Peyer's patch (tissue), 4 donors: ENCODE measurements at places on chromosomes 2 and 18.
A peak's percentile ranks its signal among the peaks of the same experiment; 100 is the strongest.

DNA sequence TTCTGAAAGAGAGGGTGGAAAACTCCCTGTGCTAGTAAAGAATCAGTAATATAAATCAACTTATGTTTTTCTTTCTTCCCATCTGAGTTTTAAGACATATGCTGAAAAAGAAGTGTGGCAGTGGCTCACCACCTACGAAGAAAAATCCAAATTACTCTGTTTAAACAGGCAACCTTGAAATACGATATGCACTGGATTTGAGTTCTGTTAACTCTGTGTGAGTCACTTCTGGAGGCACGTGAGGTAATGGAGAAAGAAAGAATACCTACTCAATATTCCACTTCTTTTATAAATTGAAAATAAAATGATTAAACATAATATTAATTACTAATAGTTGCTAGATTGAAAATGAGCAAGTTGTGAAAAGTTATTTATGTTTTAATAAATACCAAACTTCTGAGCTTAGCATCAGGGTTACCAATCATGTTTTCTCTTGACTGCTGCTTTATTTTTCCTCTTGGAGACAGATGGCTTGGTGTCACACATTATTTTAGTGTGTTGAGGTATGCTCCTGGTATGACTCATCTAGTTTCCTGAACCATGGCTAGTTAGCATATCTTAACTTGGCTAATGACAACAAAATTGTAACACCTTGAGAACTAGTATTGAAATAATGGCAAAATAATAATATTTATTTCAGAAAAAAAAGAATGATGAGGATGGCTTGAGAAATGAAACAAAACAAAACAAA lies 1705.5 kb upstream of the PIK3C3 start:
- no peak for DNase-seq

DNA sequence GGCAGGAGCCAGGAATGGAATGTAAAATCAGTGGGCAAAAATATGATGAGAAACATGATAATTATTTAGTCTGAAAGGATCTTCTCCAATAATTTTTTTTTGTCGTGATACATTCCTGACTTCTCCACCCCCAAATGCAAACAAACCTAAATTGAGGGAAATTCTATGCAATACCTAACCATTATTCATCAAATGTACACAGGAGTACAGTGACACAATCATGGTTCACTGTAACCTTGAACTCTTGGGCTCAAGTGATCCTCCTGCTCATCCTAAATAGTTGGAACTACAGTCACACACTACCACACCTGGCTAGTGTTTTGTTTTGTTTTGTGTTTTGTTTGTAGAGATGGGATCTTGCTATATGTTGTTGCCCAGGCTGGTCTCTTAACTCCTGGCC lies 46.5 kb downstream of the RAB10 start:
- DNase-seq = no peak

DNA sequence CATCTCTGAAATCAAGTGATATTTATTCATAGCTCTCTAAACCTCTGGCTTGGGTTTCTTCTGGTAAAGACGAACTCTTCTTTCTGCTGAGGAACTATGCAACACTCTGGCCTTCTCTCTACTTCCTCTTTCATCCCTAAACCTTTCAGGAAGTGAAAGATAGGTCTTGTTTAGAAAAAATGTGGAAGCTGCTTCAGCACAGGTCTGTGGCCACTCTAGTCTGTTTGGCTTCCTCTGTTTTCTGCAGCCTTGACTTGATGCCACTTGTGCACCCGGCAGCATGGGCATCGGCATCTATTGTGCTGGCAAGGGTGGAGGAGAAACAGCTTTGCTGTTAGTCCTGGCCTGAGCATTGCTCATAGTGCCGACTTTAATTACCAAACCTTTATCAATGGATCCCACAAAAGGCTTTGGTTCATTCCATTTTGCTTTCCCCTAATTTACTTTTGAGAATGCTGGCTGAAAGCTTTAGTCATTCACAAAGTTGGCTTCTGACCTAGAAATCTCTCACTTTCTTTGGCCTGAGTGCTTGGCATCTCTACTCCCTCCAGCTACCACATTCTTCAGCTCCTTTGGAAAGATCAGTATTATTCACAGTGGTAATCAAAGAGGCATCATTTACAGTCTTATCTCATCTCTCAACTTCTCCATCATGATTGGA lies 32.0 kb upstream of the GPR39 start:
- no peak for DNase-seq

DNA sequence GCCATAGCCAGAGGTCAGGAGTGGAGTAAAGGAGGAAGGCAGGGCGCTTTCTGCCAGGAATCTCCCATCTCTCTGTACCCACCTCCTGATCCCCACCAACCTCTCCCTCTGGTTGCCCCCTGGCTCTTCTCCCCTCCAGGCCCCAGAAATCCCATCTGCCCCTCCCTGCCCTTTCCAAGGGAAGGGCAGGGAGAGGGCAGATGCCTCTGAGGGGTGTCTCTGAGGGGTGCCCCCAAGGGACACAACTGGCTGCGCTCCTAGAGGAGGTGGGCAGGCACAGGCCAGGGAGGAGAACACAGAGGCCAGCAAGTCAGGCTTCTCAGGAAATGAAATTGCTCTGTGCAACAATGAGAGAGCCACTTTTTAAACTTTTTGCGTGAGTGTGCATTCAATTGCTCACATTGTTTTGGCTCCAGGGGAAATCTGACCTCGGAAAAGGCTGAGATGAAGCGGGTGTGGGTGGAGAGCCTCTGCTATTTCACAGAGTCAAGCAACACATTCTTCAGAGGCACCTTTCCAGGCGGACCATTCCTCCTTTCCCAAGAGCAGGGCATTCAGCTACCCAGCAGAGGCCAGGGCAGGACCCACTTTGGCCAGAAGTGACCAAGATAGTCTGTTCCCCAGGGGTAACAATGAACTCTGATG lies 125.5 kb downstream of the SMAD7 start:
- DNase-seq = no peak

GRCh38 chr18:13233787-13234783 lies 15.5 kb downstream of the LDLRAD4 start:
- DNase-seq = peak; percentile 43

GRCh38 chr2:238320648-238321281 lies 447 bp downstream of the TRAF3IP1 start:
- no peak for DNase-seq

DNA sequence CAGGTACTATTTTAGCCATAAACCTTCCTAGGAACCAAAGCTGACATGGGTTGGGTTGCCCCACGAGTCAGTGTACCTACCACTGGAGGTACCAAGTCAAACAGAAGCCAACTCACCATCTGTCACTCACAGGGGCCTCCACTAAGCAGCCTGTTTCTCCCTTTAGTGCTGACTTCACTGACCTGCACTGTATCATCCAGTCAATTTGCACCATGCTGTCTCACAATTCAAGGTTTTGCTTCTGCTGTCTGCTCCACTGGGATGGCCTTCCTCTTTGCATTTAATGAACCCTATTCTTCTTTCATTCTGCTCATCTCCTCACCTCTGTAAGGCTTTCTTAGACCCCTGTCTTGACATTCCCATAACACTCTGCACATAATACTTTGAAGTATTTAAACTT lies 47.2 kb downstream of the EIF2AK3 start:
- DNase-seq = no peak
